ENCODE measurements at places on chromosomes 12 and 14.

- DNase-seq, result no peak
These were observed 631 bp downstream of the PPM1H start for GRCh38 chr12:62934239-62934798.

- no peak for DNase-seq
These were observed 31.8 kb upstream of the OR10A7 start for GRCh38 chr12:55188974-55189556.

GRCh38 chr14:95174184-95174792 lies 17.0 kb upstream of the DICER1 start:
- no peak for DNase-seq

DNA sequence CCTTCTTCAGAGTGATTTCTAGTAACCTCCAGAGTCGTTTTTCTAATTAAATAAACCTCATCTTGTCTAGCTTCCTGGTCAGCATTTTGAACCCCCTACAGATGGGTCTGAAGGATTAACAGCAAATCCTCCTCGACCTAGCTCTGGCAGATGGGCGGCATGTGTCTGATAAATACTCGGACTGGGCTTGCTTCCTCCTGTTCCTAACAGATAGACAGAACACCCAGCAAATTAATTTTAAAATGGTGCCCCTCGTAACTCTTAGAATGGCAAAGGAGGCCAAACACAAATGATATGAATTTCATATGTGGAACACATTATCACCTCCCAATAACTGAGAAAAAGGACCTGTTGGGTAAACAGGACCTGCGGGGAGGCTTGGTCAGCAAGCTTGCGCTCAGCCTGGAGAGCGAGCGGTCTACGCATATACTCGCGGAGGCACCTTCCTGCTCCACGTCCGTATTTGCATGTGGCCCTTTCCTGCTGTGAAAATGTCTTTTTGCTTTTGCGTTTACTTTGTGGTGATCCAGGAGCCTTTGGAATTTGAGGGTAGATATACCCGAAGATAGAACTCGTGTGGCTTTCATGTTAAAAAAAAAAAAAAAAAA lies 79.6 kb downstream of the OTX2 start:
- DNase-seq, result no peak

- no peak for DNase-seq
These were observed 28.5 kb upstream of the MYBPC1 start for GRCh38 chr12:101566318-101566717.
